ENCODE measurements at places on chromosomes 16 and 17.

- no peak for DNase-seq
These were observed 10.9 kb downstream of the KIFC3 start for GRCh38 chr16:57791195-57791892.

DNA sequence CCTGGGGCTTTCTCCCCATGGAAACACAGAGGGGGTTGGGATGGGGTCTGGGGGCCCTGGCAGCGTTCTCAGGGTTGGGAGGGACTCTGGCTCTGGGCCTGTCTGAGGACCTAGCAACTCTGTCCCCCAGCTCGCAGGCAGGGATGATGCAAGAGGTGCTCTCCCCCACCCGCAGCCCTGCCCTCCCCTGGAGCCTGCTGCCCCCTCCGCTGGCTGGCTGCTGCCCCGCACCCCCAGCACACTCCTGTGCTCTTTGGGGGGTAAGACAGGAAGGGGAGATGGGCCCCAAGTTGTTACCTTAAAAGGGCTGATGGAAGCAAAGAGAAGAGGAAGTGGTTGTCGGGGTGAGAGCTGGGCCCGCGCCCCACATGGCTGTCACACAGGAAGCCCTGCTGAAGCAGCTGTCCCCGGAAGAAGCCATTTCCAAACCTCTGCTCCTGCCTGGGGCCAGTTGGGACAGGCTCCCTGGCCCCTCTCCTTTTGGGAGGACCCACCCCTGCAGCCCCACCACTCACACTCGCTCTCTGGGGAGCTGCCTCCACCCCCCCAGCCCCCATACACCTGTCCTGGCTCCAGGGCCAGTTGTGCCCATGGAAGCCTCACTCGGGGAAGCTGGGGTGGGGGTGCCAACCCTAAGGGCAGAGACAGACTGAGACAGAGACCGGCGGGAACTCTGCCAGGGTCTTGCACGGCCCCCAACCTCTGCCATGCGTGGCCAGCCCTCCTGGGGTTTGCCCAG is 2.5 kb downstream of the CORO1A start:
- peak; percentile 62 for DNase-seq

DNA sequence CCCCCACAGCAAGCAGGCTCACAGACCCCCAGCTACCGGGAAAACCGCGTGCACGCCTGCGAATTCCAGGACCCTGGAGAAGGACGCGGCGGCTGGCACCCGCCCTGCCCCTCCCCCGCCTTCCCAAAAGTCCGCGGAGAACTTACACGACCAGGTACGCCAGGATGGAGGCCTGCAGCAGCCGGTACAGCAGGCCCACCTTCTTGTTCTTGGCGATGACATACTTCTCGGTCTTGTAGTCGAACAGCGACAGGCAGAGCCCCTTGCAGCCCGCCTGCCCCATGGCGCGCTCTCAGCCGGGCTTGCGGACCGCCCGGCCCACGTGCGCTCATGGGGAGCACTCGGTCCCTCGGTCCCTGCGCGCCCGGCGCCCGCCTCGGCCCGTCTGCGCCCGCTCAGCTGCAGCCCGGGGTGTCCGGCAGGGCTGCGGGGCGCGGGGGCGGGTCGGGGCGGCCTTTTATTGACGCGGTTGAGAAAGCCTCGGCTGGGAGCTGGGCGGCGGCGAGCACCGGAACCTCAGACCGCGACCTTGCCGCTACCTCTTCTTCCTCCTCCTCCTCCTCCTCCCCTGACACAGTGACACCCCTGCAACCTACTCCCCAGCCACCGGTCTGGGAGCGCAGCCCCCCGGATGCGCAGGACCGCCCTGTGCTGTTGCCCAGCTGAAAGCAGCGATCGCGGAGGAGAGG is at the start of gene P2RX5:
Gene P2RX5 (minus strand): TSS at position 433 of the 689 bp plus-strand sequence. CDS start 150 bp downstream, at position 283.
- no peak for DNase-seq

DNA sequence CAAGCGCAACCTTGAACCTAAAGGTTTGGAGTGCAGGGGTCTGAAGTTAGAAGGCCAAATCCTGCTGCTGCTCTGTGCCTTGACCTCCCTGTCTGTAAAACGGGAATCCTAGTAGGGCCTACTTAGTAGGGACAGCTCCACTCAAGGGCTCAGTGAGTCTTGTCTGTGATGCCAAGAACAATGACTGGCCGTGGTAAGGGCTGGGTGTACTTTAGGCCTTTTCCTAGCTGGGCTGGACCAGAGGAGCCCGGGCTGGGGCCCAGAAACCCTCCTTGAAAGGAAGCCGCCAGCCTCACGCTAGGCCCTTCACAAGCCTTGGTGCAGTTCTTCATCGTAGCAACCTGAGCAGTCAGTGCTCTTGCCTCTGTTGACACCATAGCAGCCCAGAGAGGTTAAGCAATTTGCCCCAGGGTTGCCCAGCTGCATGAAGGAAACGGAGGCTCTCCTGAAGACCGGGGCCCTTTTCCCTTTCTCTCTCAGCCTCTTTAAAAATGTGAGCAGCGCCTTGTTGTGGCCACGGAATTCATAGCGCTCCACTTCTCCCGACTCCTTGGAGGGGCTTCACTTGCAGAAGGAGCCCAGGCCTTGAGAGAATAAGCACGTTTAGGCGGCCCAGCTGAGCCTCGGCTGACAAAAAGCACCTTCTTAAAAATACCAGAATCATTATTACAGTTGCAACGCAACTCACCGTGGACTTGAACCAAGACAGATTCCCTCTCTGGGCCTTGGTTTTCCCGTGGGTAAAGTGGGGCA is 4.4 kb downstream of the NECAB2 start:
- no peak for DNase-seq

GRCh38 chr17:41264599-41264998 is 579 bp upstream of the KRTAP9-6 start:
- no peak for DNase-seq

- DNase-seq, result no peak
These were observed 19.0 kb downstream of the ABCC12 start for GRCh38 chr16:48136547-48137360.

DNA sequence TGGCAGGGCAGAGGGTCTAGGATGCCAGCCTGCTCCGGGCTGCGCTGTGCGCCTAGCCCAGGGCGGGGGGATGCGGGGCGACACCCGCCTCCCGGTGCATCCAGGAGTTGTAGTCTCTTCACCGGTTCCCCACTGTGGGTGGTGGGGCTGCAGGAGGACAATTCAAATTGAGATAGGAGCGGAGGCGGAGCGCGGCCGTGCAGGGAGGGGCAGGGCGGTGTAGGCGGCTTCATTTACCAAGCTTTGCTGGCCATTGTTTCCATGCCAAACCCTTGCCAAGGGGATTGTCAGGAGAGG is 2047.4 kb downstream of the TP53TG3F start:
- no peak for DNase-seq

GRCh38 chr16:23286131-23286532 is 16.0 kb upstream of the SCNN1B start:
- no peak for DNase-seq

DNA sequence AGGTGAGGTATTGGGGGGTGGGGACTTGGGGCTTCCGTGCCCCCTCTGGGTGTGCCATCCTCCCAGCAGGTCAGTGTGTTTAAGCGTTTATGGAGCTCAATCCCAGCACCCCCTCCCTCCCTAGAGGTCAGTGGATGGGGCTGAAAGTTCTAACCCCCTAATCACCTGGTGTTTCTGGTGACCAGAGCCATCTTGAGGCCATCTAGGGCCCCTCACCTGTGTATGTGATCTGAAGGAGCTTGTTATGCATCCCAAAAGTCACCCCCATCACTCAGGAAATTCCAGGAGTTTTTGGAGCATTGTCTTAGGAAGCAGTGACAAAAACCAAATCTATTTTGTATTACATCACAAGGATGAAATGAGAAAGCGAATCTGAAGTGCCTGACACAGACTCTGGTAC is 67.8 kb upstream of the NOL11 start:
- DNase-seq, result no peak

GRCh38 chr16:89697616-89698331 is 3.7 kb downstream of the SPATA2L start:
- DNase-seq, result no peak

DNA sequence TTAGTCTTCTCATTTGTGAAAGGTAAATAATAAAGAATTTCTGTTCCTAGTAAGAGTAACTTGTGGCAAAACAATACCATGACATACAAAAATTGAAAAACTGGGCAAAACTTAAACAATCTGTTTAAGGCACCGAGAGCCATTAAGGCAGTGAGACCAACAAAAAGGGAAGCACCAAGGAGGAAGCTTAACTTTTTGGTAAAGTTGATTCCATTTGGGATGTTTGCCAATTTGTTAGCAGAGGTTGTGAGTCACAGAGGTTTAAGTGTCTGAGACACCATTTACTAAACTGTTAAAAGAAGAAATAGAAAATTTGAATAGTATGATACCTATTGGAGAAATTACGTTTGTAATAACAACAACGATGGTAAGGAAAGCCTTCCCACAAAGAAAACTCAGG is 4.9 kb downstream of the SLC35G3 start:
- DNase-seq, result no peak
